ENCODE measurements at places on chromosomes 1 and 21. TPM values are rescaled to one million over a fixed set of nuclear protein-coding genes. Genes with fewer than 3 reads are reported as not detected.

IRF6 gene
- 81.8 TPM for total RNA-seq

CRTC2 gene
- total RNA-seq = 19.0 TPM

CATSPER4 gene
- total RNA-seq = not detected

CELA2B gene
- not detected for total RNA-seq

CD34 gene
- 80.6 TPM for total RNA-seq

DHRS3 gene
- 117 TPM for total RNA-seq

CCDC27 gene
- not detected for total RNA-seq

PACC1 gene
- 4.2 TPM for total RNA-seq

SLC1A7 gene
- not detected for total RNA-seq

DNA sequence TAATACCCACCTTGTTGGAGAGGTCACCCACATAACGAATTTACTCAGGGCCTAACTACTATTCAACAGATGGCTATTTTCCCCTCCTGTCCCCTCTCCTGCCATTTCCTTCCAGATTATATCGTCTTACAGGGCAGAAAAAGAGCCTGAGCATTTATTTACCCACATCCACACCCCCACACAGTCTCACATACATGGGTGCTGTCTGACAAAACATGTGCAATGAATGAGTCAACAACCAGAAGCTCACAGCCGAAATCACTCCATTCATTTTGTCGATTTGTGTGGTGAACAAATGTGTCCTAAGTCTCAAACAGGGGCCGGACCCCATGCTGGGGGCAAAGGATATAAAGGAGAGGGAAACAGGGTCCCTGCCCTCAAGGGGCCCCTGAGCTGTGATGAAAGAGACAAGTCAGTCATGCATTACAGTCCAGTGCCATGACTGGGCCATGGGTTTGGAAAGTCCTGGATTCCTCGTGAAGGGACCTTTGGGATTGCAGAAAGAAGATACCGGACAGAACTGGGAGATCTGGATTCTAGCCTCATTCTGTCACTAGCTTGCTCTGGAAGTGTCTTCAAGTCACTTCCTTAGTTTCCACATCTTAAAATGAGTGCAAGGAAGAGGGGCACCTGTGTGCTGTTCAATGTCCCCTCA lies 16.4 kb upstream of the ZNF683 start:
- H3K36me3 ChIP-seq = no peaks in the 10 kb centered on the region
- H3K4me3 ChIP-seq = no peak overlapping the region
- no peaks in the 10 kb centered on the region for H3K4me1 ChIP-seq
- no peak for DNase-seq
- no peaks in the 10 kb centered on the region for H3K27me3 ChIP-seq

DNA sequence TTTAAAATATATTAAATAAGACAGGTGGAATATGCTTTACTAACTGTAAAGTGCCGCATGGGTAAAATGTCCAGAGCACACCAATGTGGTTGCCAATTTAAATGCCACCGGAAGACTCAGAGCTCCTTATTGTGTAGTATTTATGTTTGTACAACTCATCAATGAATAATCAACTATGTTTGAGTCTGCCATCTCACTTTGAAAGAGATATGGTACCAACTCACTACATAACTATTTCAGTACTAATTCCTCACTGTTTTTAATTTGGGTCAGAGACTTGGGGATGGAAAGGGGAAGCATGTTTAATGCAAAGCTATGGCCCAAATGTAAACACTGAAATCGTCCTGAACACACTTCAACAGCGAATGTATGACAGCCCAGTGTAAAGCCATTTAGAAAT lies 144.8 kb downstream of the NR5A2 start:
- H3K36me3 ChIP-seq = no peaks in the 10 kb centered on the region
- H3K27ac ChIP-seq = no peak overlapping the region
- no peaks in the 10 kb centered on the region for H3K4me1 ChIP-seq
- H3K27me3 ChIP-seq = peaks cover 5% of the 10 kb centered on the region

DNA sequence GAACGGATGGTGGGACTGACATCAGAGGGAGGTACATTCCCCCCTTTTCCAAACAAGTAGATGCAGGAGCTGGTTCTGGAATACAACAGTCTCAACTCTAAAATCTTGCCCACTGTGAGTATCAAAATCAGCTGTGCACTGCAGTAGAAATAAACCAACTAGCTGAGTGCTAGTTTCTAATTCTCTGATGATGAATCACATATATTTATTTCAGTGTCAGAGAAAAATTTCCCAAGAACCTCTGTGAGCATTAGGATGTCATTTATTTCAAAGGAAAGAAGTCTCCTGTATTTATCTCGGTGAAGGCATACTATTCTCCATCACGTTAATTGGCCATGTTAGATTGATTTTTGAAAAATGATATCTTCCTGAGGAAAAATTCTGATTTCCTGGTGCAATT lies 67.1 kb downstream of the LHX9 start:
- no peak overlapping the region for H3K27ac ChIP-seq
- no peaks in the 10 kb centered on the region for H3K36me3 ChIP-seq
- H3K27me3 ChIP-seq = no peaks in the 10 kb centered on the region
- no peak for DNase-seq
- H3K4me1 ChIP-seq = no peaks in the 10 kb centered on the region
- no peak overlapping the region for H3K4me3 ChIP-seq

GRCh38 chr1:58577654-58578030 lies 590 bp upstream of the TACSTD2 start:
- H3K4me1 ChIP-seq = no peaks in the 10 kb centered on the region
- no peaks in the 10 kb centered on the region for H3K36me3 ChIP-seq
- DNase-seq = no peak
- H3K27me3 ChIP-seq = peaks cover 3% of the 10 kb centered on the region
- H3K4me3 ChIP-seq = peak overlapping the region; percentile 74

- no peak for DNase-seq
- no peaks in the 10 kb centered on the region for H3K27me3 ChIP-seq
- H3K27ac ChIP-seq = no peak overlapping the region
- H3K4me3 ChIP-seq = no peak overlapping the region
These were observed 130.6 kb upstream of the BRINP3 start for GRCh38 chr1:190608282-190608681.

DNA sequence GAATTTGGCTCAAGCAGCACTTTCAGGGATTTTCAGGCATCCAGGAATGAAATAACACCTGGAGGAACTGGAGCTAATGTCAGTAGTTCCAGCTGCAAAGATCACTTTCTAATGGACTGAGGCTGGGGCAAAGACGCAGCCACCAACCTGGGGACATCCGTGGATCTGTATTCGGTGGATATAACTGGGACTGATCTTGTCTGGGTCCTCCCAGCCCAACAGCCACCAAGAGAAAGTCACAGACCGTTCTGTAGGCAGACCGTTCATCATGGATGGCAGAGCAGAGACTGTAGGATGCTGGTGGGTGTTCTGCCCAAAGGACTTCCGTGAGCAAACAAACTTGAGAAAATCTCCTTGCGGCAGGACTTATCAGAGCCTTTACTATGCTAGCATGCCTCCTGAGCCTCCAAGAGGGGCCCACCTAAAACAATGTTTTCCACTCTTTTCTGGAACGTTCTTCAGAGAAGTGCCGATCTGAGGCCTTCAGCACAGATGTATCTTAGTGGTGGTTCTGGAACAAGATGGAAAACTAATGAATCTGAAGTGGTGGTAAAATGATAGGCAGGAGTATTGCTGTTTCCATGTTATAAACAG lies 86.1 kb upstream of the KLHDC7A start:
- no peak for DNase-seq
- no peak overlapping the region for H3K4me3 ChIP-seq
- H3K27me3 ChIP-seq = peaks cover 12% of the 10 kb centered on the region
- no peaks in the 10 kb centered on the region for H3K36me3 ChIP-seq

GRCh38 chr21:46411236-46411635 lies 47.5 kb upstream of the DIP2A start:
- H3K36me3 ChIP-seq = peaks cover under 1% of the 10 kb centered on the region
- no peak overlapping the region for H3K4me3 ChIP-seq
- H3K4me1 ChIP-seq = no peaks in the 10 kb centered on the region
- no peak for DNase-seq
- no peaks in the 10 kb centered on the region for H3K27me3 ChIP-seq

DNA sequence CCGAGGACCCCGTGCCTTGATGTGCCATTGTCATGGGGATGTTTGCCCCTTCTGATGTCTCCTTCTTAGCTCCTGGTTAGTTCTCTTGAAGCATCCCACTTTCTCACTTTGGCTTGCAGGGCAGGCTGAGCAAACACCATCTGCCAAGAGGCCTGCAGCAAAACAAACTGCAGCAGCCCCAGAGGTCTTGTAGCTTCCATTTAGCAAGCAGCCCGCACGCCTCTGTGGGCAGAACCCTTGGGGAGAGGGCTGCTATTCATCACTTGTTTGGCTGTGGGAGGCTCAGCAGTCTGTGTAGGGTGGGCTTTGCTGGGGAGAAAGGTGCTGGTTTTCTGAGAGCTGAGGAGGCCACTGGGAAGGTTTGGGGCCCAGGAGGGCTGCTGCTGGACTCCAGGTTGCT lies 56.7 kb downstream of the KCNC4 start:
- no peaks in the 10 kb centered on the region for H3K4me1 ChIP-seq
- H3K27me3 ChIP-seq = no peaks in the 10 kb centered on the region

DNA sequence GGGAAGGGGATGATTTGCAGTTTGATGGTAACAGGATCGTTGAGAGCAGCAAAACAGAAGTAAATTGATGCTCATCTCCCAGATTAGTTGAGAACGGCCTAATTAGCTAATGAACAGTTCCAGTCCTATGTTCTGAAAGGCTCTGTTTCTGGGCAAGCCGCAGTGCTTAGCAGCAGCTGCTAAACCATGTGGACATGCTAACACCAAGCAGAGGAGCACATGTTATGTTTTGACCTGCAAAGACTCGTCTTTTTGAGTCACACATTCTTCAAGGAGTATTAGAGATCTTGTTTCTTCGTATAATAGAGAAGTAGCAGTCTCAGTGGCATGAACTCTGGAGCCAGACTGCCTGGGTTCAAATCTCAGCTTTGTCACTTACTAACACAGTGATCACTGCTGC lies 58.1 kb downstream of the CACNA1E start:
- H3K36me3 ChIP-seq = no peaks in the 10 kb centered on the region
- no peak for DNase-seq
- no peak overlapping the region for H3K27ac ChIP-seq
- H3K4me3 ChIP-seq = no peak overlapping the region
- H3K27me3 ChIP-seq = no peaks in the 10 kb centered on the region

DNA sequence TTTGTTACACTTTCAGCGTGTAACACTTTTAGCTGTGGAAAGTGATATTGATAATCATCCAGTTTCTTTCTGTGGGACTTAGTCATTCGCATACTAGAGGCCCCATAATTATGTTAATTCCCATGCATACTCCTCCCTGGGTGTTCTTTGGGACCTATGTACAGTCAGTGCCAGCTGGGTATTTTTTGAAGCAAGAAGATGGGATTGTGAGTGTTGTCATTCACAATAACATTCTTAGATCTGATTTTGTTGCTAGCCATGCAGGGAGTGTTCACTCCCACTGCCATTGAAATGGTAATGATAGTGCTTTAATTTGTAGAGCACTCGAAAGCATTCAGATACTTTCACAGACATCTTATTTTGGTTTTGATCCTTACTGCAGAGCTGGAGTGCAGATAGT lies 11.6 kb downstream of the SARS1 start:
- no peak overlapping the region for H3K27ac ChIP-seq
- H3K27me3 ChIP-seq = no peaks in the 10 kb centered on the region
- H3K36me3 ChIP-seq = peaks cover 17% of the 10 kb centered on the region
- no peak overlapping the region for H3K4me3 ChIP-seq
- DNase-seq = no peak

DNA sequence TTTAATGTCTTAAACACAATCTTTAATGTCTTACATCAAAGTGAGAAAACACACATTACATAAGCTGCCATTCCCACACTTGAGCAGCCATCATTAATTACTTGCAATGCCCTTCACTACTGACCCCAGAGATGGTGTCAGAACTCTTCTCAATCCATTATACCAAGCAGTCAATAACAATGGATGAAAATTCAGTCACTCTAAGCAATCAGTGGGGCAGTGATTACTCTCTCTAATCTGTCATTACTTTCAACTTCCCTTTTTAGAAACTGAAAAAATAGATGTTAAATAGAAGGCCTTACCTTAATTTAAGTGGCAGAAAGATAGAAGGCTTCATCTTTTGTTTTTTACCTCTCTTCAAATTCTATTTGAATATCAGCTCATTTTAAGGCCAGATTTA lies 9.7 kb upstream of the FRRS1 start:
- no peaks in the 10 kb centered on the region for H3K36me3 ChIP-seq
- no peak overlapping the region for H3K4me3 ChIP-seq
- no peak overlapping the region for H3K27ac ChIP-seq
- DNase-seq = no peak
- no peaks in the 10 kb centered on the region for H3K4me1 ChIP-seq

Data from breast epithelium (tissue), 4 donors.